Activated naive CD8-positive, alpha-beta T cell treated with anti-CD3 and anti-CD28 coated beads for 36 hours (primary cell): ENCODE measurements at places on chromosomes 4 and X.

DNA sequence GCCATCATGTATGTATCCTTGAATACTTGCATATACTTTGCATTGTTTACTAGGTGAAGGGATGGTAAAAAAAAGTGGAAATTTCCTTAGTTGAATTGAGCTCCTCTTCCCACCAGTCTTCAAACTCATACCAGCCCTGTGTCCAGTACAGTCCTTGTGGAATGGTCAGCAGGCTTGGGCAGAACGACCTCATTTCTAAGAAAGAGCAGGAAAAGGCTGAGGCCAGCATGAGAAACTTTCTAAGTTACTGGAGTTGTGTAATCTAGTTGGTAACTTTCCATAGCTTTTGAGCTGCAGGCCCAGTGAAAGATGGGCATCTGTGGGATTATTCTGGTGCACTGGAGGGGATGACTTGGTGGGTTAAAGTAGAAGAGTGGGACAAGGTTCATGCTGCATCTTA is 87.6 kb downstream of the DCUN1D4 start:
- DNase-seq: no peak

- DNase-seq: no peak
Observed at GRCh38 chr4:78460368-78460767, 91.2 kb upstream of the ANXA3 start.

- DNase-seq: no peak
Observed at GRCh38 chr4:169047956-169048355, 37.9 kb upstream of the CBR4 start.

GRCh38 chr4:39353478-39354253 is 12.5 kb downstream of the RFC1 start:
- peak; percentile 25 for DNase-seq

DNA sequence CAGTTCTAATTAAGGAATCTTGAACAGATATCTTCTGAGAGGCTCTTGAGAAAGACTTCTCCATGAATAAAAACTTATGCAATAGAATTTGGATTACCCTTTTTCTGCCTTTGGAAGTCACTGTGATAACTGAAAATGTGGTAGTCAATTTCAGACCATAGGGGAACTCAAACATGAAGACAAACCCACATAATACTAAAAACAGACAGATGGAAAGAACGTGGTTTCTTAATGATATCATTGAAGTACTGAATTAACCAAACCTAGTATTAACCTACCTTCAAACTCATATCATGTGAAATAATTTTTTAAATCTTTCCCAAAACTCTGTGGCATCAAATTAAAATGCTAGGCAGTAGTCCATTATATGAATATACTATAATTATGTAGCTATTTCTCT is 153.5 kb downstream of the CAMK2D start:
- DNase-seq: no peak

DNA sequence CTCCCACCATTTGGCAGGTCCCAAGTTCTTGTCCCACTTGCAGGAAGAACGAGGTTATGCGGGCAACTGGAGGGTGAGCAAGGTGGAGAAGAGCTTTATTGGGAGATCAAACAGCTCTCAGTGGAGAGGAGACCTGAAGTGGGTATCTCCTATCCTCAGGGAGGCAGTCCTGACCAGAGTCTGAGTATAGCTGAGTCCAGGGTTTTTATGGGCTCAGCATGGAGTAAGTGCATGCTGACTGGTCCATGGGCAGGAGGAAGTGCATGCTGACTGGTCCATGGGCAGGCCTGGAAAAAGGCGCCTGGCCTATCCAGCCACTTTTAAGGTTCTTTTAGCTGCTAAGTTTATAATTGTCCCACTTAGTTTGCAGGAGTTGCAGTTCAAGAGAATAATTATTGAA is 7.4 kb upstream of the HNRNPD start:
- no peak for DNase-seq

- DNase-seq: no peak
Observed at GRCh38 chrX:72430405-72430968, 124.8 kb upstream of the CITED1 start.
